ENCODE measurements at places on chromosomes 1 and 21.

DNA sequence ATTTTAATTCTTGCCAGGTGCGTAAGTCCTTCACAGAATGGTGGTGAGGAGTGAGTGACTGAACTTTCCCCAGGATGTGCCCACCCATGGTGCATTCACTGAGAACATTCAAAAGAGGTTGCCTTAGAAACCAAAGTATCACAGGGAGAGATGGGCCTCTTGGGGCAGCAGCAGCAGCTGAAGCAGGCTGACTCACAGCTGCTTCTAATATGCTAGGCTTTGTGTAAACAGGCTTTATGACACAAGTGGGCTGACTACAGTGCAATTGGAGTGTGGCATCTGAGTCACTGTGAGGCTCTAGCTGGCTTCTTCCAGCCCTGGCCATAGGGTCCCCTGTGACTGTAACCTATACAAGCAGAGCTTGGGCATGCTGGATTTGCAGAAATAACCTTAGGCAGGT is 12.6 kb downstream of the PIGP start:
- peak; percentile 32 for DNase-seq

GRCh38 chr1:112264553-112264952 is 131.5 kb upstream of the CTTNBP2NL start:
- DNase-seq: no peak

DNA sequence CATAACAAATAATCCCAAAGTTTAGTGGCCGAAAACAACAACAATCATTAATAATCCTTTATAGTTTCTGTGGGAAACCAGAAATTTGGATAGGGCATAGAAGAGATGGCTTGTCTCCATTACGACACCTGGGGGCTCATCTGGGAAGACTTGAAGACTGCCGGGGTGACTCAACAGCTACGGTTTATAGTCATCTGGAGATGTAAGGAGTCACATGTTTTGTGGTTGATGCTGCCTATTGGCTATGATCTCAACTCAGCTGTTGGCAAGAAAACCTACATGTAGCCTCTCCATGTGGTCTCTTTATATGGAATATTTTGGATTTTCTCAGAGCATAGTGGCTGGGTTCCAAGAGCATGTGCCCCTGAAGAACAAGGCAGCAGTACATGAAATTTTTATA is 29.3 kb upstream of the TSPAN2 start:
- DNase-seq: no peak

GRCh38 chr1:161440312-161440894 is 64.9 kb upstream of the FCGR2A start:
- peak; percentile 72 for DNase-seq

DNA sequence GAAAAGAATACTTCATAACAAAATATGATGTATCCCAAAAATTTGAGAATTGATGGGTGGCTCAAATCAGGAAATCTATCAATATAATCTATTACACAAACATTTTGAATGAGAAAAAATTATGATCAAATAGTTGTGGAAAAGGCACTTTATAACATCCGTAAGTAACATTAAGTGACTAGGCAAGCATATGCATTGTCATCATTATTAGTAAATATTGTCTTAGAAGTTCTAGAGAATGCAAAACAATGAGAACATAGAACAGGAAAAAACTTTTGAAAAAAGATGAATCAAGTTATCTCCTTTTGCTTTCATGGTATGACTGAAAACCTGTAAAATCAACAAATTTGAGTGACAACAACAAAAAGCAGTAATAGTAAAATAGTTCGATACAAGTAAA is 42.9 kb downstream of the VCAM1 start:
- no peak for DNase-seq

DNA sequence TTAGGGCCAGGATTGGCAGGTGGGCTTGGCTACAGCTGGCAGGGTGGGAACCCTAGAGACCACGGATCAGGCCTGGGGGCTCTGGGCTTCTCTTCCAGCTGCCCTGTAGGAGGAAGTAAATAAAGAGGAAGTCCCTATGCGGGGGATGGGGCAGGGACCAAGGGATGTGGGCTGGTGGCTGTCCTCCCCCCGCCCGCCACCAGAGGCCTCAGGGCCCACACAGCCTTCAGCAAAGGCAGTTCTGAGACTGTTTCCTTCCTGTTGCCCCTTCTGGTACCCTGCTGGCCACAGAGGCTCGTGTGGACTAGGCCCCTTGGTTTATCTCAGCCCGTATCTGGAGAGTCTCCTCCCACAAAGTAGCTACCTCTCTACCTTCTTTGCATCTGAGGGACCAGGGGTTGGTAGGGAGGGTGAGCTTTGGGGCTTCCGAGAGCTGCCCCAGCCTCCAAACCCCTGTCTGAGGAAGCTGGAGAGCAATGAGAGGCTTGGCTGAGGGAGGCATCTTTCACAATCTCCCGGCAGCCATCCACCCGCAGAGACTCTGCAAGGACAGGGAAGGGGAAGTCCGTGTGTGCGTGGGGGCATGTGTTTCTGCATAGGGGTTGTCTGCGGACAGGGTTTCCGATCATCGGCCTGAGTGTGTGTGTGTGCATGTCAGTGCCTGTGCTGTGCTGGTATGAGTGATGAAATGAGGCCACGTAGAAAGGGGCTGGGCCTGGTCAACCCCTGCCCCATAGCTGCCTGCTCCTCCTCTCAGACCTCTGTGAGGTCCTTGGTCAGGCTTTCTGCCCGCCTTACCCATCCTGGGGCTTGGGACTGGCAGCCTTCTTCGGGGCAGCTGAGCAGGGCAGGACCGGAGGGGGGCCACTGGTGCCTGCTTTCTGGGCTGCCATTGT is 12.5 kb downstream of the RPS6KA1 start:
- DNase-seq: peak; percentile 84

GRCh38 chr1:41333146-41333784 is 28.0 kb upstream of the FOXO6 start:
- no peak for DNase-seq

- DNase-seq: no peak
These were observed 49.2 kb downstream of the UBR4 start for GRCh38 chr1:19160831-19161230.

DNA sequence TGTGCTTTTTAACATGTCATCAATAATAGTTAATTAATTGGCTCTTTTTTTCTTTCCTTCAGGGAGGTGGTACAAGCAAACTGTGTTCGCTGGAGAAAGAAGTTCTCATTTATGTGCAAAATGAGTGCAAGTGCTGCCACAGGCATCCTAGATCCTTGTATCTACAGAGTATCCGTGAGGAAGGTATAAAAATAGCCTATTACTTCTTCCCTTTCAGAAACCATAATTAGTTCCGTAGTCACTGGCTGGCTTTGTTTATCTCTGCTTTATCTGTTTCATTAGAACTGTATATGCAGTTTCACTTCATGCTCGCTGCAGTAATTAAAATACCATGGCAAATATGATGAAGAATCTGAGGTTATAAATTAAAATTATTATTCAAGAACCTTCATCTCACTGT is 40.6 kb downstream of the EEIG2 start:
- DNase-seq: no peak

GRCh38 chr1:225819346-225820192 is 9.6 kb downstream of the EPHX1 start:
- no peak for DNase-seq

DNA sequence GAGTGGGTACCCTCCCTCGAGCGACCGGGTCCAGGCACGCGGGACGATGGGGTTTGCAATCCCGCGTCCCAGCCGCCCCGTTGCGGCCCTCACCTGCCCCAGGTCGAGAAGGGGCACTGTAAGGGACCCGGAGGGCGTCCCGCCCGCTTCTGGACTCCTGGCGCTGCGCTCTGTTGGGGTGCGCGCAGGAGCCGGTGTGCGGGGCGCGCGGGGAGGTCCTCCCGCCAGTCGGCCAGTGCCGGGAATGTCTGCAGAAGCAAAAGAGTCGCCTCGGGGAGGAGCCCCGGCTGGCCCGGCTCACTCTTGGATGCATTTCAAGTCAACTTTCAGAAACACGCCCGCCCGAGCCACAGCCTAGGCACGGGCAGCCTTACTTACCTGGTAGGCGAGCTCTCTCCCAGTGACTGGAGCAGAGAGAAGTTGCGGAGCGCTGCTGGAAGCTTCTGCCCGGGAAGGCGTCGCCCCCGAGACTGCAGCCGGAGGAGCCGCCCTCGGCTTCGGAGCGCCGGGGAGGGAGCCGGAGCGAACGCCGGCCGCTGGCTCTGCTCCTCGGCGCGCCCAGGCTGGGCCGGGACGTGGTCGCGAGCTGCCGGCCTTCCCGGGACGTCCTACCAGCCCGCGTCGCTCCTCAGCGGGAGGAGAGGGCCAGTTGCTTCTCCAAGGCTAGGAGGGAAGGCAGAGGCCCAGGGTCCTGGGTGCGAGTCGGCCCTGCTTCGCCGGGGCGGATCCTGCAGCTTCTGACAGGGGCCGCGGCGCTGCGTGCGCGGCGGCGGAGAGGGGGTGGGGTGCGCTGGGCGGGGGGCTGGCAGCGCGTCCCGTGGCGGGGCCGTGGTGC is at the start of gene LMX1A:
Gene LMX1A, minus strand, starts transcription at position 739 of the 835 bp plus-strand sequence. CDS start 1,156 bp downstream, outside the sequence.
- no peak for DNase-seq

DNA sequence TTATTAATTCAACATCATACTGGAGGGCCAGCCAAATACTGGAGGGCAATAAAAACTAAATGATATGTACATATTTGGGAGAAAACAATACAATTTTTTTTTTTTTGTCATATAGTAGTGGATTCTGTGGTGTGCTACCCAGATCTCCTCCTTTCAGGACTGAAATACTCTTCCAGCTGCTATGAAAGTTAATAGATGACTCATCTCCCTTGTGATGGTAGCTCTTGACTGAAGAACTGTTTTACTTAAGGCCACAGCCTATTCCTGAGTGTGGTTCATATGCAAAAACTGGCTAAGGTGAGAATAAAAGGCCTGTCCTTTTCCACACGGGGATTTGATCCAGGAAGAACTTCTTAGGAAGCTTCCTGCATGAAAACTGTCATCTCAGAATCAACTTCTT is 307.9 kb downstream of the HLX start:
- no peak for DNase-seq

DNA sequence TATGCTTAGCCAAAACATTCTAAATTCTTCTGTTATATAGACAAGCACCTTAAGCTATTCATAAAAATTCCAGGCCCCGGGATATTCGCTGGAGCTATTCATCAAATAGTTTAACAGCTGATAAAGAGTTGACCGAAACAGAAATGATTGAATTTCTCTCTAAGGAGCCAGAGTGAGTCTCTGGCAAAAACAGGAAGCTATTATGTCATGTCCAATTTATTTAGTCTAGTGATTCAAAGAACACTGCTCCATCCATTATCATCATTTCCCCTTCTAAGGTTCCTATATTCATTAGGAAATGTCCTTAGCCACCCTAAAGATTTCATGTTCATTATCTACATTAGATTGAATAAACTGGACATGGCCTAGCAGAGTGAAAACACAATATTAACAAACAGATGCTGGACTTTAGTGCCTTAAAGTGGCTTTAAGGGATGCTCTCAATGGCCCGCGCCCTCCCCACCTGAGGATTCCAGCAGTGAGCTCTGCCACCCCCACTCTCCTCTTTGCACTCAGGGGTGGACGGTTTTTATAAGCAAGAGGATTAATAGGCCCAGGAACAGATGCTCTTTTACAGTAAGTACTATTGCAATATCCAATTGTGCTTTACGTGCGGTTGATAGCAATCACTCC is 122.1 kb upstream of the RGS1 start:
- DNase-seq: no peak

DNA sequence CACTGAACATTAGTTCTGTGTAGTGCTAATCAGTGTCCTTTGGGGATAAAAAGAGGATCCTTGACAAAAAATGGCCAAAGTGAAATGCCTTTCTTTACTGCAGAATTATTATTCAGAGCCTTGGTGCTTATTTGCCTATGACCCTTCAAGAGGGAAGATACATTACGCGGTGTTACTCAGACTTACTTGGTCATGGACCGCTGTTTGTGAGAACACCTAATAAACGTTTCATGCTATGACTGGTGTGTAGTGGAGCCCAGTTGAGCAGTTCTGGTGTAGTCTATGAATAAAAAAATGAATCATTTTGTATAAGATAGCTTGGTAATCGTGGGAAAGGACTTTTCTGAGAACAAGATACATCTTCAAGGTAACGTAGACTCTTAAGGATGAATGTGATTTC is 8.3 kb downstream of the NFYC start:
- DNase-seq: no peak

DNA sequence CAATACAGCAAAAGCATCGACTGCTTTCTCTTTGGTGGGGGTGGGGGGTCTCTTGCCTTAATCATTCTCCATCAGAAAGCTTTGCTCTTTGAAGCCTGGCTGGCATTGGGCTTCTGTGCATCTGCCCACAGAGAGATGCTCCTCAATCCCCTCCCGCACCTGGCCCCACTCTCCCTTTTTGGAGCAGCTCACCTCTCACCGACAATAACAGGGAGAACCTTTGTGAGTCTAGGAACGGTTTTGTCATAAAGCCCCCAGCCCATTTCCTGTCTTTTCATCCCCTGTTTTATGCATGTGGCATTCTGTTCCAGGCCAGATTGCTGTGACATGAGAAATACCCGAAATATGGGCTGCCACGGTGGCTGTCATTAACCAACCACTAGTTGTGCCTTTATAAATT is 469.0 kb upstream of the VAMP3 start:
- no peak for DNase-seq

GRCh38 chr1:202807451-202807925 is 733 bp downstream of the KDM5B start:
- DNase-seq: peak; percentile 25

DNA sequence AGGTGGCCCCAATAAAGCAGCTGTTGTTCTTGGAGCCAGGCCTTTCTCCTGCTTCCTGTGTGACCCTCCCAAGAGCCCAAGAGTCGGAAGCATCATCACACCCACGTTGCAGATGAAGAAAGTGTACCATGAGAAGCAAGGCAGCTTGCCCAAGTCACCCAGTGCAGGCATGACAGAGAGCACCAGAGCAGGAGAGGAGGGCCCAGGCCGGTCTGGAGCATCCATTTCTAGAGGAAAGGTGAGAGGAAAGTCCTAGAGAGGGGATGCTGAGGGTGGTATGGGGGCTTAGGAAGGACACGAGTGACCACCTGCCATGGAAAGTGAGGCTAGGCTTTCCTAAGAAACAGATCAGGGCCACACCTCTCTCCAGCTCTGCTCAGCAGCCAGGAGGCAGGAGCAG is 47.0 kb downstream of the C1orf198 start:
- DNase-seq: no peak

- no peak for DNase-seq
These were observed 57.6 kb downstream of the WLS start for GRCh38 chr1:68174738-68175113.

DNA sequence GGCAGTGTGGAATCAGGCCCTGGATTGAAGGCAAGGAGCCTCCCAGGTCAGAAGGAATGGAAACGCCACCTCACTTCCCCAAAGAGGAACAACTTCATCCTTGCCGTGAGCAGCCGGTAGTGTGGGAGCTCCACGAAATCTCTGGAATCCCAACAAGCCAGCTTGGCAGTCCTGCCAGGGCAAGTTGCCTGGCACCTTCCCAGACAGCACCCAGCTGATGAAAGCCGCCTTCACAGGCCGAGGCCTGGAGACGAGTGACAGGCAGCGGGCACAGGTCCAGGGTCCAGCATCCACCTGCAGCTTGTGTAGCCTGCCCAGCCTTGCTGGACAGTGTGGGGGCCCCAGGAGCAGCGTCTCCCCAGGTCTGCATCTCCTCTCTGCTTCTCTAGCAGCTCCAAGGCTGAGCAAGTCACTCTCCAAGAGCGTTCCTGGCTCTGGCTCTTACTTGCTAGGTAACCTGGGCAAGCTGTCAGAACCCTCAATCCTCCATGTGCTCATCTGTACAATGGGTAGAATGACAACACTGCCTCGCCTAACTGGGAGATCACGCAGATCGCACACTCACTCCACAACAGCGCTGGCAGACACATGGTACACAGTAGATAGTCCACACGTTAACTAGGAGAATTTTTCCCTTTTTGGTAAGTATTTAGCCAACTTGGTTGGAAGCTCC is 43.0 kb downstream of the ACOT7 start:
- DNase-seq: no peak

GRCh38 chr1:29320156-29320940 is 84.0 kb downstream of the PTPRU start:
- no peak for DNase-seq

GRCh38 chr1:17559615-17560419 is 20.3 kb downstream of the ARHGEF10L start:
- no peak for DNase-seq

All from stimulated activated CD8-positive, alpha-beta memory T cell treated with anti-CD3 and anti-CD28 coated beads, Interleukin-15, amount 100 ng/mL, for 48 hours (primary cell).